ENCODE measurements at places on chromosomes 5 and 9. TPM values are rescaled to one million over a fixed set of nuclear protein-coding genes. Genes with fewer than 3 reads are reported as not detected.

DNA sequence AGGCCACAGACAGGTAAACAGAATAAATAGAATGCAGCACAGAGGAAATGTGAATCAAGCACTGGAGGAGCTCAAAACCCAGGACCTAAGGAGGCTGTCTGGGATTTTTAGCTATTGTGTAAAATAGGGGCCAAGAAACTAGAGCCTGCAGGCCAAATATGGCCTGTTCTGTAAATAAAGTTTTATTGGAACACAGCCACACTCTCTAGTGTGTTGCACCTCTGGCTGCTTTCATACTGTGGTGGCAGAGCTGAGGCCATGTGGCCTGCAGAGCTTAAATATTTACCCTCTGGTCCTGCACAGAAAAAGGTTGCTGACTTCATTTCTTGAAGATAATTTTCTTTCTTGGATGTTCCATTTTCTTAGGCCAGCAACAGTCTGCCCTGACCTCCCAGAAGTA lies 136.4 kb downstream of the WDR41 start:
- no peak for DNase-seq

DNA sequence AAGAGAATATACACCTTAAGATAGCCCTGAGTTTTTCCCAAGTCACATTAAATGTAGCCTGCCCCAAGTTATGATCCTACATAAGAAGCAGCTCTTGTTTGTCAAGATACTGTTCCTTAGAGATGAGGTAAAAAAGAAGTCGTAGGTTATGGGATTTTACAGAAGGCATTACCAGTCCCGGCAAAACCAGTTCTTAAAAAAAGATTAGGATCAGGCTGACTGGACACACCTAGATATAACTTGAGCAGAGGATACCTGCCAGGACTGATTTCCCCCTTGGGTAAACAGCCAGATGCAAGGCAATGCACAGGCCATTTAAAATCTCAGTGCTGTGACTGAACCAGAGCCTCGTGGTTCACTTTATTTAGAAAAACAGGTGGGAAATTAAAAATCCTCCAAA lies 14.1 kb upstream of the SEMA5A start:
- no peak for DNase-seq

- no peak for DNase-seq
Observed at GRCh38 chr9:114299286-114300152, 23.4 kb upstream of the ORM1 start.

The IFNA2 gene
- not detected for total RNA-seq

Data from activated T-cell treated with anti-CD3 and anti-CD28 coated beads, Interleukin-2, amount 50 U/mL, for 72 hours (primary cell).